ENCODE measurements at places on chromosomes 6 and 20.

DNA sequence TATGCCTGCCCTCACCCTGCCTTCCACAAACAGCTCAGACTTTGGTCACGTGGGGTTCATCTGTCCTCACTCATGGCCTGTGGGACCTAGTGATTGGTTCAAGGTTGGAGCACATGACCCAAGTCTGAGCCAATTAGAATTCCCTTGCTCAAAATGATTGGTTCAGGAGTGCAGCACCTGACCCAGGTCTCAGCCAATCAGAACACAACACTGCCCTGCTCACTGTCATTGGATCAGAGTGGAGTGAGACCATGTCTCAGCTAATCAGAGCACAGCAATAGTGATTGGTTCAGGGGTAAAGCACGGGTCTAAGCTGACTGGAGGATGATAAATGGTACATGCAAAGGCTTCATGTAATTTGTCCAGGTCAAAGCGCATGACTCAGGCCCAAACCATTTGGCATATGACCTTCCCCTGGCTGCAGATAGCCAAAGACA, 102.2 kb downstream of the PREX1 start:
- DNase-seq, result no peak

DNA sequence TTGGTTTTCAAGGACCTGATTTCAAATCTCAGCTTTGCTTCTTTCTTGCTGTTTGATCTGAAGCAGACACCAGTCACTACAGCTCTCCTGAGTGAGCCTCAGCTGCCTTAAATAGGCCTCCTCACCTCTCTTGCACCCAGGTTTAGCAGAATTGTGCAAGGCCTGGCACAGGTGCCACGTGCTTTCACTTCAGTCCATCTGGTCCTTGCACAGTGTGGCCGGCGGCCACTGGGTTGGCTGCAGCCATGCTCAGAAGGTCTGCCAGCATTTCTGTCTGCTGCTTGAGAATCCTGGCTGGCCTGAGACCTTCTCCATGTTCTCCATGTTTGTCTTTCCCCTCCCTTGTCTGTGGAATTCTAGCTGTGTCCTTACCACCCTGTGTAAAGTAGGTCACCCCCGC, 14.5 kb upstream of the DAAM2 start:
- DNase-seq, result no peak

GRCh38 chr6:47111685-47112084, 69.6 kb upstream of the ADGRF1 start:
- no peak for DNase-seq

- DNase-seq, result no peak
These were observed 50.7 kb downstream of the CTCFL start for GRCh38 chr20:57474205-57474604.

DNA sequence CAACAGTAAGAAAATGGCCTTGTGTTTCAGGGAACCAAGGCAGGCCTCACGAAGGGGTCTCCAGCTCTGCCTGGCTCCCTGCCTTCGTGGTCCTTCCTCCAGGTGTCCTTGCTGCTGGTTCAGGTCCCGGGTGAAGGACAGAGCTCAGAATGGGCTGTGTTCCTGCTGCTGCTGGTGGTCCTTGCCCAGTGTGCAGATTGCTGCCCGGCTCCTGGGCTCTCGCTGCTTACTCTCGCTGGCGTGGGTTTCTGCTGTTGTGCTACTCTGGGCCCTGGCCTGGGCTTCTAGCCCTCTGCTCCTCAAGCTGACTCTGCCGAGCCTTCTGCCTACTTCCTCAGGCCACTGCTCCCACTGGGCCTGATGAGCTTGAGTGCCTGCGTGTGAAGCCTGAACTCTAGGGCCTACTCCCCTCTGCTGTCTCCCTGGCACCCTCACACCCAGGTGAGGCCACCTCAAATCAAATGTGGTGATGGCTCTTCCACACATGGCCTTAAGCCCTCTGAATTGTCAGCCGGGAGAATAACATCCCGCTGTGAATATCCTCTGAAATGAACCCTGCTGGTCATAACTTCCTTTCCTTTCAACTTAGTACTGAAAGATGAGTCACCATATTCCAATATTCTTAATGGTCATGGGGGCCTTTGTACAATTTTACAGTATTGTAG, 171.6 kb downstream of the FOXC1 start:
- DNase-seq, result no peak

DNA sequence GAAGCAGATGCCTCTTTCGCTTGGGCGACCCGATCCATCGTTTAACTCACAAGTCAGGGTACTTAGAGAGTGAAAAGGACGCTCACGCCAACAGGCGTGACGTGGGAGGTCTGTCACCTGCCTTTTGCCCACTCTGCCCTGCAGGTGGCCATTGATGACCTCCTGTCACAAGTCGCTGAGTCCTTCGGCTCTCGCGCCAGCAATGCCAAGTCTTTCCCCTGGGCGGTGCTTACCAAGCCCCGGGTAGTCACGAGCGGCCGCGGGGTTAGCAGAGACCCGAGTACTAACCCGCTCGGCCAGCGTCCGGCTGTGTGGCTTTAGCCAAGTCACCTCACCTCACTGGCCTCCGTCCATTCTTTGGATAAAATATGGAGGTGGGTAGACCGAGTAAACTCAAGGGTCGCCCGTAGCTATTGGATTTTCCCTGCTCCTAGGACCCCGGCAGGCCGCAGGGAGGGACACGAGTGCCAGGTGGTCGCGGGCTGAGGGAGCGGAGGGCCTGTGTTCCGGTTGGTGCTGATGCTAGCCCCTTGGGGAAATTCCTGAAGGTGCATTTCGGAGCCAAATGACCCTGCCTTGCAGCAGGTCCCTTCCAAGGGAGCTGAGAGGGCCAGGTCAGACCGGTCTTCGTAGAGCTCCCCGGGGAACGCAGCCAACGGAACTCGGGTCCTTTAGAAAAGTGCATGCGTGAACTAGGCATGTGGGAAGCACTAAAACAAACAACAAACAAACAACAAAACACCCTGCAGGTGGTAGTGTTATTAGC, 668 bp downstream of the PKIB start:
- DNase-seq, result no peak

GRCh38 chr6:140773276-140773675, 1359.4 kb upstream of the GJE1 start:
- DNase-seq, result no peak

DNA sequence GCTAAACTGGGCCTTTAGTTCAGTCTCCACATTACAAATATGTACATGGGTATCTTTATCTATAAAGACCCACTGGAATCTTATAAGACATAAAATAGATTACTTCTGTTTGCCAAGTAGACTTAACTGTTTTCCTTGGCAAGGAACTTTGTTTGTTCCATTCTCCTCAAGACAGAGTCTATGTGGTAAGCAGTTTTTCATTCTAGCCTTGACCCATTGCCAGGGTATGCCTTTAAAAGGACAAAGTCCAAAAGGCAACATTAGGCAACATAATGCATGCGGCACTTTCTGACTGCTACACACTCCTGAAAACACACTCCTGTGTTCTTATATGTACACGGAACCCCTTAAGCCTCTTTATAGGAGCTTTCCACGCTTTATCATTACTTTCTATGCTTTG, 20.4 kb downstream of the VNN1 start:
- DNase-seq, result no peak

GRCh38 chr6:3151691-3152090, 5.7 kb downstream of the TUBB2A start:
- no peak for DNase-seq

GRCh38 chr6:106918115-106918514, 56.4 kb downstream of the CD24 start:
- no peak for DNase-seq

GRCh38 chr20:34037767-34038166, 44.1 kb downstream of the RALY start:
- DNase-seq, result no peak

GRCh38 chr6:110573136-110573535, 96.7 kb upstream of the SLC22A16 start:
- DNase-seq, result no peak

DNA sequence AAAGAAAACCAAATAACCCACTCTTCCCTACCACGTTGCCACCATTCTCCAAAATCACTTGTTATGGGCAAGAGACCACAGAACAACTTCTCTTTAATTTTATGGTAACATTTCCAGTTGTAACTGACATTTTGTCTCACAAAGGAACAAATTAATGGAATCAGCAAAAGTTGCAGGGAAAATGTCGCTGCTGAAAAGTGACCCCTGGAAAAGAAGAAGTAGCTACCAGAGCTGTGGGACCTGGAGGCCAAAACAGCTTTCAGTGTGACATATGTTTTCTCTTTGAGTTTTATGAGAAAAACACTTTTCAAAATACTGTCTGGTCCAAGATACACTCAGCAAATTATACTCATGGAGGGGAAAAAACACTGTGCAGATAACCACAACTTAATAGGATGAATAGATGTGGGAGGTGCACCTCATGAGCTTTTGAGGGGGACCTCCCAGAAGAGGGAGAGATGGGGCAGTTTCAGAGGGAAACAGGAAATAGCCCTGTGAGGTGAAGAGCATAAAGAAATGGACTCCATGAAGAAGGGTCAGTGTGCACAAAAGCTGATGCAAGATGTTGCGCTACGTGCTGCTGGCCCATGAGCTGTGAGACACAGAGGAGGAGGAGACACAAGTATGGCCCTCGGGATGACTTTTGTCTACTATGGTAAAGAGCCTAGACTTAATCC, 87.3 kb downstream of the DTNBP1 start:
- DNase-seq, result no peak

- no peak for DNase-seq
These were observed 257.6 kb upstream of the THEMIS start for GRCh38 chr6:128158496-128158895.

DNA sequence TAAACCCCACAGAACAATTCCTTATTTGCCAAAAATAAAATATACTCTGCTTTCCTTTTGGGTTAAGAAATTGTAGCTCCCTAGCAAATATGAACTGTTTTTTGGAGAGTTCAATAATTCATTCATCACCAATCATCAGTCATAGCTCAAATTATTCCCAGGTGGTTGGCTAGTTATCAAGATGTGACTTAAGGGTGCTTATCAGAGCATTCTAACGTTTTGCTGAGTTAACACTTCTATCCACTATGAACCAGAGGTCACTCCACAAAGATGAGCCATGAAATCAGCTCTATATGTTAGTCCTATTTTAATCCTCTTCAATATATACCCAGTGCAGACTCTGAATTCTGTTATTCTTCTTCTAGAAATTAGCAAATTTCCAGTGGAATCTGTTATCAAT, 379.1 kb downstream of the TENT5A start:
- DNase-seq, result no peak

- no peak for DNase-seq
These were observed 188.2 kb downstream of the LRFN2 start for GRCh38 chr6:40398810-40399477.

- DNase-seq, result no peak
These were observed 64.7 kb upstream of the MTHFD1L start for GRCh38 chr6:150800674-150801314.

- no peak for DNase-seq
These were observed 177.8 kb upstream of the ECI2 start for GRCh38 chr6:4313044-4313686.

- DNase-seq, result no peak
These were observed 67.2 kb downstream of the DTNBP1 start for GRCh38 chr6:15595461-15596173.

GRCh38 chr6:12911427-12911826, 194.9 kb downstream of the PHACTR1 start:
- DNase-seq, result peak; percentile 16

- DNase-seq, result no peak
These were observed 413.4 kb upstream of the SOX4 start for GRCh38 chr6:21180155-21180554.

GRCh38 chr6:150418827-150419594, 50.2 kb downstream of the IYD start:
- DNase-seq, result peak; percentile 49

DNA sequence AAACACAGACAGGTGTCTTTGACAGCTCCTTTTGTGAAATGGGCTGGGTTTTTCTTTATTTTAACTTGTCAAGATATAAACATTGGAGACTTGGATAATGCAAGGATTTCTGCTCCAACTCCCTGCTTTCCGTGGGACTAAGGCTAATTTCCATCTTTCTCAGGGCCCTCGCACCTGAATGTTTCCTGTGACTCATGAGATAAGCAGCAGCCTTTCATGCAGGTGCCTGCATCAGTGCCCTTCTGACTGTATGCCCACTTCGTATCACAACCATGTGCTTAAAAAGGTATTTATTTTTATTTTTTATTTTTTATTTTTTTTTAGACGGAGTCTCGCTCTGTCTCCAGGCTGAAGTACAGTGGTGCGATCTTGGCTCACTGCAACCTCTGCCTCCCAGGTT, 736.1 kb downstream of the DOK5 start:
- no peak for DNase-seq

DNA sequence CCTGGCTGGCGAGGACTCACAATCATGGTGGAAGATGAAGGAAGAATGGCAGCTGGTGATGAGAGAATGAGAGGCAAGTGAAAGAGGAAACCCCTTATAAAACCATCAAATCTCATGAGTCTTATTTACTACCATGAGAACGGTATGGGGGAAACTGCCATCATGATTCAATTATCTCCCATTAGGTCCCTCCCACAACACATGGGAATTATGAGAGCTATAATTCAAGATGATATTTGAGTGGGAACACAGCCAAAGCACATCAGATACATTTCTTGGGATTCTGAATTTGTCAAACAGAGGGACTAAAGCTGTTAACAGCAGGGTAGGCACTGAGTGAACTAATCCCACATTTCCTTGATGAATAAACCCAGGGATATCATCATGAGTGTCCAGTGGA, 116.2 kb upstream of the PLCB4 start:
- no peak for DNase-seq

- no peak for DNase-seq
These were observed 22.4 kb downstream of the JAG1 start for GRCh38 chr20:10651227-10651990.

DNA sequence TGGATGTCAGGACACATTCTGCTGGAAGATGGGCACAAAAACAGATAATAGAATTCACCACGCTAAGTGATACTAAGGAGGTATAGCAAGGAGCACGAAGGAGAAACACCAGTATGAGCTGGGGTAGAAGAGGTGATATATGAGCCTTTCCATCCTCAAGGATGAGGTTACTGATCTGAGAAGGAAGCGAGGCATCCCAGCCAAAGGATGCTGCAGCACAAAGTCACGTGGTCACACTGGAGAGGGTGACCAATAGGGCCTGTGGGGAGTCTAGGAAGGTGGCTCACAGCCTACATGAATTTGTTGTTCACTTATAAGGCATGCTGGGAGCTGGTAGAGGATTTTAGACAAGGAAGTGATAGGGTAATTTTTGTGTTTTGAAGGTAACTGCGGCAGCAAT, 1.4 kb downstream of the GINS1 start:
- DNase-seq, result no peak

DNA sequence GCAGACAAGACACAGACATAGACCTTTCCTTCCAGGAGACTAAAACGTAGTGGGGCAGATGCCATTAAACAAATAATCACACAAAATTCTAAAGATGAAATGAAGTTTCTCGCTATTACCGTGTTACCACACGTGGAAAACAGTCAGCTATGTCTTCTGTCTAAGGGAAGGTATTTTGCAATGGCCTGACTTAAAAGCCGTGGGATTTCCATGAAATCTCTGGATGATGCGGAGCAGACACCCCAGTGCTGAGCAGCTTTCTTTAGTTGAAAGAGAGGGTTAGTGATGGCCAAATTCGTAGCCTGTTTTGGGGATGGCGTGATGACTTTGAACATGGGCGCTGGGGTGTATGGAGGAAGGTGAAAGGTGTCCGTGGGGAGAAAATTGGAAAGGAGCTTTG, 281.8 kb downstream of the NRN1 start:
- DNase-seq, result no peak
